ENCODE measurements at places on chromosomes 7 and 10.

- DNase-seq, result no peak
These were observed 520.2 kb upstream of the GRM3 start for GRCh38 chr7:86123476-86123875.

DNA sequence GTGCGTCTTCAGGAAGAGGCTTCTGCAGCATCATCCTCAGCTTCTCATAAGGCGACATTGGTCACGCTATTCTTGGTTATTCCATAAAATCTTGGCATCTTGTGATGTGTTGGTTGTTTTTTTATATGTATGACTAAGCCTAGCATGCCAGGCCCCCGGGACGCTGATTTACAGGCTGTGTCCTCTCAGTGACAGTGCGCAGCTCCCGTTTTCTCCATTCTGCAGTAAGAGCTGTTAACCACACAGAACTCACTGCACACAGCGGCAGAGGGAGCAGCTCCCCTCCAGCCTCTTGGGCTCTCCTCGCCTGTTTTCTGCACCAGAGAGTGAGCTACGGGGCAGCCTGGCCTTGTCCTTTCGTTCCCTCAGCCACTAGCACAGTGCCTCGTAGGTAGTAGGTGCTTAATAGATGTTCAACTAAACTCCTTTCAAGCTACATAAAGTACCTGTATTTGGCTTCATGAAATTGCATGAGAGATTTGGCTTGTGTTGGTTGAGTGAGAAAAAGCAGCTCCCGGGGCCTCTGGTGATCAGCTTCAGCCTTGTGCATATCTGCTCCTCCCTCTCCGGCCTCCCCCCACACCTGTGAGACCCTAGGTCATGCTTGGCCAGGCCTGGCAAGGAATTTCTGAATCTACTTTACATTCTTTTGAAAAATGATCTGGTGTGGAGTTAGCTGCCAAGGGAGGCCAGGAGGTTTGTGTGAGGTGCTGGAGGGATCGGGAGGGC lies 116.2 kb downstream of the WDR37 start:
- DNase-seq, result no peak

- DNase-seq, result no peak
These were observed 78.1 kb downstream of the USP6NL start for GRCh38 chr10:11533328-11533781.

GRCh38 chr7:50363327-50364060 lies 59.0 kb downstream of the IKZF1 start:
- DNase-seq, result no peak

DNA sequence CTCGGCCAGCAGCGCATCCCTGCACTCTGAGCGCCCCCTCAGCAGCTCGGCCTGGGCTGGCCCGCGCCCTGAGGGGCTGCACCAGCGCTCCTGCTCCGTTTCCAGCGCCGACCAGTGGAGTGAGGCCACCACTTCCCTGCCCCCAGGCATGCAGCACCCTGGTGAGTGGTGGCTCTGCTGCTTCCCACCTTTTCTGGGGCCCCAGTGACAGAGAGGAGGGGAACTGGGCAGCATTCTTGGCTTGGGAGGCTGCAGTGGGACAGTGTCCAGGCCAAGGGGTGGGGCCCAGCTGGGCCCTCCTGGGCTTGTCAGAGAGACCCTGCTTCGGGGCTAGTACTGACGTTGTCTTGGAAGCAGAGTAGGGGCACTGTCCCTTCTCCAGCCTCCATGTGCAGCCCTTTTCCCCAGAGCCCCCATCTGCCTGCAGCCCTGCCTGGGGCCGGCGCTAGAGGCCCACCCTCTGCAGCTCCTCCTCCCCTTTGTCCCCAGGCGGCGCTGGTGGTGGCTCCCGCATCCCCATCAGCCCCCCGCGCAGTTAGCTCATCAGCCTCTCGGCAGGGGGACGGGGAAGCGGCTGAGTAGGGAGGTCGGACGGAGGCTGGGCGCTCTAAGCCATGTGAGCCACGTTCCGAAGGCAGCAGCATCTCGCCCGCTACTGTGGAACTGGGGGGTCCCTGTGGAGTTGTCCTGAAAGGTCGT lies 29.2 kb downstream of the GBX1 start:
- no peak for DNase-seq
